Mucosa of descending colon (tissue), 3 donors: ENCODE measurements at places on chromosomes 4 and X.

GRCh38 chr4:3022651-3023050 is 51.7 kb downstream of the HTT-AS start:
- no peak for DNase-seq

DNA sequence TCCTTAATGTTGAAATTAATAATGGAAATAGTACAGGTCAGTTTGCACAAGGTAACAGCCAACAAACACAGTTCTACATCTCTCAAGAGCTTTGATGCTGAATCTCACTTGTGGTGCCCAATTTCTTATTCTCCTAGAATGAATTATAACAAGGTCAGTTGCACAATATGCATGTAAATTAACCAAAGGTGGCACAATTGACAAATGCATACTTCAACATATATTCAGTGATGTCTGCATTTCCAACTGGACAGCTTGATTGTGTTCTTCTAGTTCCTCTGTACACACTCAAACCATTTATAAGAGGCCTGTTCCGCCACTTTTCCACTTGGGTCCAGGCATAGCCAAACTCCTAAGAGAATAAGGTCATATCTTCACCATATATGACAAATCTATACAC is 210.3 kb upstream of the EPHA5 start:
- DNase-seq, result no peak

- DNase-seq, result no peak
Observed at GRCh38 chrX:106932492-106932923, 12.3 kb downstream of the CLDN2 start.

DNA sequence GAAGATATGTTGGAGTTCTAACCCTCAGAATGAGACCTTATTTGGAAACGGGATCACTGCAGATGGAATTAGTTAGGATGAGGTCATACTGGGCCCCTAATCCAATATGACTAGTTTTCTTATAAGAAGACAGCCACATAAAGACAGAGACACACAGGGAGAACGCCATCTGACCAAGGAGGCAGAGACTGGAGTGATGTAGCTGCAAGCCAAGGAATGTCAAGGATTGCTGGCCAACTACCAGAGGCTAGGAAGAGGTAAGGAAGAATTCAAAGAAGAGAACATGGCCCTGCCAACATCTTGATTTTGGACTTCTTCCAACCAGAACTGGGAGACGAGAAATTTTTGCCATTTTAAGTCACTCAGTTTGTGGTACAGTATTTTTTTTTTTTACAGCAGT is 152.8 kb upstream of the DIPK2B start:
- no peak for DNase-seq

GRCh38 chr4:163810755-163811154 is 316.3 kb downstream of the TMA16 start:
- DNase-seq, result no peak

DNA sequence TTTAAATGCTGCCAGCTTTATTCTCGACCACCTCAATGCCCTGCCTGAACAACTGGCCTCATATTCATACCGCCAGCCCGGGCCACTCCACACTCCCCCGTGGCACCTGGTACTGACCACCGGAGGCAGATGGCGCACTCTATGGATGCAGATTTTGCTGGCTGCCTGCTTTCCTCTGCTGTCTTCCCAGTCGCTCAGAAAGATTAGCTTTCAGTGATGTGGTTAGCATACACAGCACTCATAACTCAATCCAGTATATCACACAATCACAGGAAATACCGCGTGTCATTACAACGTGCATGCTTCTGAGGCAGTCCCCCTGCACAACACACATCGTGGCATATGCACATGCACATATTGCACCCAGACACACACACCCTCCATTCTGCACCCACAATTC is 147.2 kb upstream of the BCOR start:
- no peak for DNase-seq

GRCh38 chr4:30258949-30259348 is 461.2 kb upstream of the PCDH7 start:
- no peak for DNase-seq

DNA sequence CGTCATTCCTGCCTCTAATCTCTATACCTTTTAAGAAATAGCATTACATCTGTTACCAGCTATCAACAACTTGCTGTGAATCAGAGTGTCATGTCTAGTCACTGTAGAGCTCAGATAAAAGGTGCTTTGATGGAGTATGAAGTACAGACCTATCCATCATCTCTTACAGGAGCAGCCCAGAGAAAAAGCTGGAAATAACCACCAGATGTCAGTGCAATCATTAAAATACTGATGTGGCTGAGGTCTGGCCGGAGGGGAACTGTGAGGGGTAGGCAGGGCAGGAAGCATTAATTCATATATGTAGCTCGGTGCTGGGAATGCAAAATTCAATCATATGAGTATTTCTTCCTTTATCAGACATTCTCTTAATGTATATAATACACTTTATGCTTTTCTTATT is 100.6 kb downstream of the AKAP4 start:
- no peak for DNase-seq
